ENCODE measurements at places on chromosomes 5 and 9.
A peak's percentile ranks its signal among the peaks of the same experiment; 100 is the strongest.

- DNase-seq = no peak
These were observed 31.1 kb downstream of the SEMA6A start for GRCh38 chr5:116543501-116543900.

DNA sequence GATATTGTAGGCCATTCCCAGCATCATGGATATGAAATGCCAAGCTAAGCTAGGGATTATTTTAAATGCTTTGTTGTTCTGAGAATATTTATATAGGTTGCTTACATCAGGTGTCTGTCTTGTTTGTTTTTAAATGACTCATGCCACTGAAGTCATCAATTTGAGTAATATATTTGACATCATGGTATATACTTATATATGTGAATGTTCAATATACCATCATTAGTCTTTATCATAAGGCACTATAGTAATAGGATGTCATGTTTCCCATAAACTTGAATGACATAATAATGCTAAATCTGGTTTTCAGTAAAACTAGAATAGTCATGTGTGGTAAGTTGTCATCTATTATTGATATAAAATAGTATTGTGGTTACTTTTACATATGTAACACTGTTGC is 13.1 kb downstream of the C9orf85 start:
- DNase-seq = no peak

DNA sequence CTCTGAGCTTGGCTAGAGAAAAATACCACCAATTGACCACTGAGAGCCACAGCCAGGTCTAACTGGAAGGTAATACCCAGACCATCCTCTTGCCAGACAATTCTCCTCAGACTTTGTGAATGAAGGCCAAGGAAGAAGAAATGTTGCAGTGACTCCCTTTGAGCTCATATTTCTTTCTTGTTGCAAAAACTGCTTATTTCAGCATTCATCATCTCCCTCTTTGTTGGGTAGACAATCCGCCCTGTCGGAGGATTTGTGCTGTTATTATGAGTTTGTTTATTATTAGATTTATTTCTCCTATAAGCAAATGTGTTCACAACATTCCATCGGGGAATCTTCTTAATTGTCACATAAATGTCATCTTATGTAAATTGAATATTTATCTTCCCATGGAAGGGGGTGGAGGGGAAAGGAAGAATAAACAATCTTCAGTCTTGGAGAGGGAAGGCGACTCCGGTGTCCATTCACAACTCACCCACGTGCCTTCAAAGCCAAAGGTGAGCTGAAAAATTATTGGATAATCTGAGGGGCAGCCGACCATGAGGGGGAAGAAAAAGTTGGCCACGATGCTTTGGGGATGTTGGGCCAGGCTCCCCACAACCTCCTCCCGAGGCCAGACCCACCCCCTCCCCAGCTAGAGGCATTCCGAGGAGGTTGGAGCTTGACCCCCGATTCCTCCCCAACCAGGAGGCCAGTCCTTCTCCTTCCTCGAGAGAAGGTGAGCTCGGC is 1.8 kb upstream of the JADE2 start:
- DNase-seq = no peak

GRCh38 chr5:55694152-55694830 is 17.8 kb downstream of the SLC38A9 start:
- DNase-seq = no peak

DNA sequence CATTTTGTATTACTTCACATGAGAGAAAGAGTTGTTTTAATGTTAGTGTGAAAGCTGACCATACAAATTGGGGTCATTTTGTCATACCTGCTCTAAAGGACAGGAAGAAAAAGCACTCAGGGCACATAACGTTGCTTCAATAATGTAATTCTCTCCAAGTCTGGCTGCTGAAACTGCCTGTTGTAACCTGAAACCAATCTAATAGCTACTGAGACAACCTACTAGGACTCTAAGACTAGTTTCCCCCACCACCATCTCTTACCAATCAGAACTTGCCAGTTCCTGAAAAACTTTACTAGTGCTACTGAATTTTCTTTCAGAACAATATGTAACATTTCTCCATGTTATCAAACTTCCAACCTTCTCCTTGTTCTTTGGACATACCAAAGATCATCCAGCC is 374.7 kb downstream of the PTPRD start:
- DNase-seq = no peak

- no peak for DNase-seq
These were observed 29.0 kb upstream of the BOD1 start for GRCh38 chr5:173645437-173645807.

DNA sequence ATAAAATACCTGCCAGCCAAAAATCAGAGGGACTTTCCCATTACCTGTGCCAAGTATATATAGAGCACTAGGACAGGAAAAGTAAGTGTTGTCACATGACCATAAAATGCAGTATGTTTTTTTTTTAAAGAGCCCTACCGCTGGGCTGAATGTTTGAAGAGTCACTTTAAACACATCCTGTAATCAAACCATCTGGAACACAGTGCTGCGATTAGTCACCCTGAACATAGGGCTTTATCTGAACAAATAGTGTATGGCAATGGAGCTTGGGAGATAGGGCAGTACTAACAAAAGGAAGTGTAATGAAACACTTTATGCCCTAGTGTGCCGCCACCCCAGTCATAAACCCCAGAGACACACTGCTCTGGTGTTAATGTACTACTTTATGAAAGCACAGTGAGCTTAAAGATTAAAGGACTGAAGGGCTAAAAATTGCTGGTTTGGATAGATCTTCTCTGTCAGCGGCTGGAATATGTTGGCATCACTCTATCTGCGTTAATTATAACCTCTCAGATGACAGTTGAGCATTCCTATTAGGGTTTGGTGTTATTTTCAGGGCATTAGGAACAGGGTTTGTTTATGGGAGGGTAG is 90.4 kb downstream of the ZNF608 start:
- peak; percentile 89 for DNase-seq

DNA sequence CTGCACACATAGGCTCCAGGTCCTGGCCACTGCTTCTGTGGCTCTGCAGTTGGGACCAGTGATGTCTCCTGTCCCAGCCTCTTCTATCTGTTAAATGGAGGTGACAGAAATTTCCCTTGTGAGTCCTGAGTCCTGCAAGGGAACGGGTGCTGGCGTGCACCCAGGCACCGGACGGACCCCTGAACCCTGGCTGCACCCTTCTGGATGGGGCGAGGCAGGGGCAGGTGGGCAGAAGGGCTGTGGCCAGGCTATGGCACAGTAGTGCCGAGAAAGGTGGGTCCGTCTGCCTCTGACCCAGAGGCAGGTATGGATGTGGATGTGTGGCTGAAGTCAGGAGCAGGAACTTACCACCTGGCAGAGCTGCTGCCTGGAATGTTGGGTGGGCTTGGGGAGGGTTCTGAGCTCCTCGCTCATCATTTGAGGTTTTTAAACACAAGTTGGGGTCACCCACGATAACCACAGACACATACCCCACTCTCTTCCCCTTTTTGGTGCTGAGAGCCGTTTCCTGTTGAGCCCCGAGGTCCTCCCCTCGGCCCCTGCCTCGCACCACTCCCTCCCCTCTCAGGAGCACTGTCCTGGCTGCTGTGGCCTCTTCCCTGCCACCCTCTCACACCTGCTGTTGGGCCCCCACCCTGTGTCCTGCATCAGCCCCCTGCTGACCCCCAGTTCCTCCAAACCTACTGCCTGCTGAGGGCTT is 82.0 kb downstream of the COL5A1 start:
- DNase-seq = no peak

DNA sequence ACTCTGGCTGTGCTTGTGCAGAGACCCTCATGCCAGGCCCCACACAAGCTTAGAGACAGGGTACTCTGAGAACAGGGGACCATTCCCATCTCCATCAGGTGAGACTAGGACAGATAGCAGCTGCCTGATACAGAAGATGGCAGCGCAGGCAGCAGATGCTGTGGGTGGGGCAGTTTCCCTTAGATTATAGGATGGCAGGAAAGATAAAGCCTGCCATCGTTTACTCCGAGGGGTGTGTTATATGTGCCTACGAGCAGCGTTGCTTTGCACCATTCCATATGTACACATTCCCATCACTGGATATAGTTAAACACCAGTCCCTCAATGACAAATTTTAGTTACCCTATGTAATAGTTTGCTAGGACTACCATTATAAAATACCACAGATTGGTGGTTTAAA is 135.2 kb downstream of the SMARCA2 start:
- no peak for DNase-seq

- DNase-seq = no peak
These were observed 369.0 kb downstream of the ARHGEF28 start for GRCh38 chr5:73994963-73995362.

DNA sequence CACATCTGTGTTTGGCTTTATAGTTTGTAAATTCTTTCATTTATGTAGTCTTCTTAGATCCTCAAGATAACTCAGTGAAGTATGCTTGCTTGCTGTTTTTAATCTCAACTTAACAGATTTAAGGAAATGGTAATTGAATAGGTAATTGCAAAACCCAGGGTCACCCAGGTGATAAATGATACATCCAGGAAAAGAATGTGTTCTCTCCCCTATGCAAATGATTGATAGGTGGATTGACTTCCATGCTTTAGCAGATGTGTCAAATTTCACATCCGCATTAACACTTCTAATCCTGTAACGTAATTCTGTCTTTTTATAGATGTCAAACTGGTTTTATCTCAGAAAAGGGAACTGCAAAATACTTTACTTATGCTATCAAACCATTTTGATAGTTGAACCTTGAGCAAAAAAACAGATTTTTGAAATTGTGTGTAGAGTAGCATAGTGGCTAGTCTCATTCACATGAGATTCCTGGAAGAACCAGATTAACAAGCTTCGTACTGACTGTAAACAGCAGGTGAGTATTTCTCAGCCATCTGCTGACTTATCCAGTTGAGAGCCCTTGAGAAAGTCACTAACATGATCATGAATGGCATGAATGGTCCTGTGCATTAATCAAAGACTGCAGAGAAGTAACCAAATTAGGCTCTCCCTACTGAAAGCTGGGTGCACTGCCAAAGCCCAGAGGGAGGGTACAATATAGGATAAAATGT is 86.7 kb upstream of the PAM start:
- DNase-seq = no peak

DNA sequence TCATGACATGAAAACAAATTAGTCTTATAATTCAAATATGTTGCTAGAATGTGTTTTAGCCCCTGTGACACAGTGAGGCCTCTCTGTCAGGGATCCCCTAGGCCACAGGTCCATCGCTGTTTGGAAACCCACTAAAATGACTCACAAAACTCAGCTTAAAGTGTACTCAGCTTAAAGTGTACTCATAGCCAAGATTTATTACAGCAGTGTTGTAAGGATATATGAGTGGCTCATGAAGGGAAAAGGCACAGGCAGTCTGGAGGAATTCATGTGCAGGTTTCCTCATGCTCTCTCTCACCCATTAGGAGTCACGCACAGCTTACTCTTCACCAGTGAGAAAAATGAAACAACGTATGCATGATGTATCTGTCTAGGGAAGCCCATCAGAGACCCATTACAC is 24.4 kb upstream of the TGFBI start:
- no peak for DNase-seq

All from NCI-H1048 (cell line).